C1 segment of cervical spinal cord (tissue), 14 donors: ENCODE measurements at places on chromosomes 13 and 19.

- no peak for DNase-seq
Observed at GRCh38 chr13:95784161-95784899, 107.4 kb downstream of the DNAJC3 start.

DNA sequence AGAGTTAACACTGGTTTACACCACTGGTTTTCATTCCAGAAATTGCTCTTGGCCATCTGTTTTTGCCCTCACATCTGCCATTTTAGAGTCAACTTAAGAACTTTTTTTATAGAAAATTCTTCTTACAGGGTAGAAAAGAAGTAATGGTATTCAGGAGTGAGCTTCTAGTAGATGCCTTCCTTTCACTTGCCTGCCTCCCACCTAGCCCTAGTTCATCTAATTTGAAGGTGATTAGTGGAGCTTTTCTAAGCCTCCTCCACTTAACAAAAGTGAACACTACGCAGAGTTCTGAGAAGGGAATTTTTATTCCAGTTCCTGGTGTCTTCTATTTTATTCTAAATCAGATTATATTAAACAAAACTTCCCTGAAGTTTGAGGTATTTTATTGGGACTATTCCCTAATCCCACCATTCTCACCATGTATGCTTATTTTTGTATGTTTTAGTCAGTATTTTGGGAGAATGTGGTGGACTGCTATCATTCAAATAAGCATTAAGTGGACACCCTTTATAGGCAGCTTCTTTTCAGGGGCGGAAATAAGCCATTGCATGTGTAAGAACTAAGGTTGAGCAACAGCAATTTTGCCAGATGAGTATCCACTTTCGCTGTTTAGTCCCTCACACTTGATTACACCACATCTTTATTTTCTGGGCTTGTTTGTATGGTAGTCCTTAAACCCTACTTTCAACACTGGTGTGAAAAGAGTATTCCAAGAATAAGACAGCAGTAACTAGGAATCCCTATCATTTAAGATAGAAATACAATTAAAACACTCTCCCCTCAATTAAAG, 156.9 kb downstream of the ENOX1 start:
- no peak for DNase-seq

- DNase-seq = no peak
Observed at GRCh38 chr13:23902975-23903905, 5.9 kb upstream of the C1QTNF9B start.

GRCh38 chr13:71613066-71613745, 253.8 kb downstream of the DACH1 start:
- DNase-seq = no peak

- no peak for DNase-seq
Observed at GRCh38 chr19:47490031-47490430, 6.0 kb upstream of the KPTN start.

- no peak for DNase-seq
Observed at GRCh38 chr13:99072941-99073340, 95.1 kb upstream of the DOCK9 start.

DNA sequence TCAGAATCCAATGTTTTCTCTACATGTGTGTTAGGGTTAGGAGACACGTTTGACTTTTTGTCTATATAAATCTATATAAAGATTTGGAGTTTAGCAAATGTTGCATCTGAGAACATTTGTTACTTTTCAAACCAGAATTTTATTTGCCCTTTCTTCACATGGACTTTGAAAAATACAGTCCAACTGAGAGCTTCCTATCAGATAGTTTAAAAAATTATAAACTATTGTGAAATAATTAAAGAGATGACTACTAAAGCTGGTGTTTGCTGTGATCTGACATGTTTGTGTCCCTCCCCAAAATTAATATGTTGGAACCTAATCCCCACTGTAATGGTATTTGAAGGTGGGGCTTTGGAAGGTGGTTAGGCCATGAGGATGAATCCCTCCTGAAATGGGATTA, 297.1 kb downstream of the ITGBL1 start:
- DNase-seq = no peak

GRCh38 chr13:32212421-32212820, 102.7 kb downstream of the ZAR1L start:
- no peak for DNase-seq
